ENCODE measurements at places on chromosomes 5 and 9. TPM values are rescaled to one million over a fixed set of nuclear protein-coding genes. Genes with fewer than 3 reads are reported as not detected.

DNA sequence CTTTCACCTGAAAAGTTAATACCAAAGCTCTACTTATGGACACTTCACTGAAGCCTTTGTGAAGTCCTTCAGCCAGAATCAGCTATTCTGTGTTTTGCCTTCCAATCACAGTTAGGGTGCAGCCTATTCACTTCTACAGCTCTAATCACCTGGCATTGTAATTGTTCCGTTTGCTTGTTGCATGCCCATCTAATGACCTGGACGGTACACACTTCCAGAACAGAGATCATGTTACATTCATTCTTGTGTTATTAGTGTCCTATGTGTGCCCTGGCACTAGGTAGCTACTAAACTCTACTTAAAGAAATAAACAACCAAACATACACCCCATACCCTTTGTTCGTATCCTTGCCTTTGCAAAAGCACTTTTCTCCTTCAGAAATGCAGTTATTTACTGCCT lies 1162.9 kb upstream of the WWC1 start:
- H3K4me1 ChIP-seq, result no peaks in the 10 kb centered on the region
- H3K27me3 ChIP-seq, result no peaks in the 10 kb centered on the region
- no peak overlapping the region for H3K4me3 ChIP-seq
- H3K27ac ChIP-seq, result no peak overlapping the region
- no peak for DNase-seq

DNA sequence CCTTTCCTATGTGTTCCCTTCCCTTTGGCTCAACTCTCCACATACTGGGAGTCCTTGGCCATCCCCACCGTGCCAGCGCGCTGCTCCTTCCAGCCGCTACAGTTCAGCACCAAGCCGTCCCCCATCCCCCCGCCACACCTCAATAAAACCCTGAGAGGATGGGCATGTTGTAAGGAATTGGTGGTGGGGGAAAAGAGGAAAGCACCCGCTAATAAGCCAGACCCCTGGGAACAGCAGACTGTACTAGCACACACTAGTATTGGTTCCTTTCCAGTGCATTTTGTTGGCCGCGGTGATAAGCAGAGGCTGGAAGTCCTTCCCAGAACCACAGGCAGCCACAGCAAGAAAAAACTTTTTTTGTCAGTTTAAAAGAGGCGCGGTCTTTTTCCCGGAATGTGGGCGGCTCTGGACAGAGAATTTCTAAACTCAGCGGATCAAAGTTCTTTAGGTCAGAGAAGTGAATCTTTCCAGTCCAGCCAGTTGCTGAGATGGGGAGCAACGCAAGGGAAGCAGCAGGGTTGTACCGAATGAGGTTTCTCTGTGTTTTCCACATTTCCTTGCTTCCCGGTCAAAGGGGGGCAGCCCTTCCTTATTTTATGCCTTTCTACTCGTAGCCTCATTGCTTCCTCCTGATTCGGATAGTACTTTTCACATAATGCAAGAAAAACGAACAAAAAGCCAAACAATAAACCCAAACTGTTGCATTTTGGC lies 2.1 kb downstream of the CHSY3 start:
- peak overlapping the region; percentile 59 for H3K4me3 ChIP-seq
- peaks cover 50% of the 10 kb centered on the region for H3K27me3 ChIP-seq
- DNase-seq, result no peak

DNA sequence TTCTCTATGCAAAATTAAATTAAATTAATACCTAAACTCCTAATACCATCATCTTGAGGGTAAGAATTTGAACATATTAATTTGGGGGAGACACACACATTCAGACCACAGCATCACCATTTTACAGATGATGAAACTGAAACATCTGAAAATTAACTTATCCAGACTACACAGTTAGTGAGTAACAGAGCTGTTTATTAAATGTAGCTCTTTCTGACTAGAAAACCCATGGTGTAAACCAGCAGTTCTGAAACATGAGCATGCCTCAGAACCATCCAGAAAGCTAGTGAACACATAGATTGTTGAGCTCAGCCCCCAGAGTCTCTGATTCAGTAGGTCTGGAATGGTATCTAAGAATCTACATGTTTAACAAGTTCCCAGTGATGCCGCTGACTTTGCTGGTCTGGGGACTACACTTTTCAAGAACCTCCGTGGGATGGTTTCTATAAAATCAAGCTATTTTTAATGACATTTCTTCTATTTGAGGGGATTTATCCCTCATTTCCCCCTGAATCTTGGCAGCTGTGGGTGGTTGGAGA lies 113.5 kb downstream of the RORB start:
- no peaks in the 10 kb centered on the region for H3K36me3 ChIP-seq
- no peaks in the 10 kb centered on the region for H3K4me1 ChIP-seq
- no peak overlapping the region for H3K27ac ChIP-seq
- no peak overlapping the region for H3K4me3 ChIP-seq

DNA sequence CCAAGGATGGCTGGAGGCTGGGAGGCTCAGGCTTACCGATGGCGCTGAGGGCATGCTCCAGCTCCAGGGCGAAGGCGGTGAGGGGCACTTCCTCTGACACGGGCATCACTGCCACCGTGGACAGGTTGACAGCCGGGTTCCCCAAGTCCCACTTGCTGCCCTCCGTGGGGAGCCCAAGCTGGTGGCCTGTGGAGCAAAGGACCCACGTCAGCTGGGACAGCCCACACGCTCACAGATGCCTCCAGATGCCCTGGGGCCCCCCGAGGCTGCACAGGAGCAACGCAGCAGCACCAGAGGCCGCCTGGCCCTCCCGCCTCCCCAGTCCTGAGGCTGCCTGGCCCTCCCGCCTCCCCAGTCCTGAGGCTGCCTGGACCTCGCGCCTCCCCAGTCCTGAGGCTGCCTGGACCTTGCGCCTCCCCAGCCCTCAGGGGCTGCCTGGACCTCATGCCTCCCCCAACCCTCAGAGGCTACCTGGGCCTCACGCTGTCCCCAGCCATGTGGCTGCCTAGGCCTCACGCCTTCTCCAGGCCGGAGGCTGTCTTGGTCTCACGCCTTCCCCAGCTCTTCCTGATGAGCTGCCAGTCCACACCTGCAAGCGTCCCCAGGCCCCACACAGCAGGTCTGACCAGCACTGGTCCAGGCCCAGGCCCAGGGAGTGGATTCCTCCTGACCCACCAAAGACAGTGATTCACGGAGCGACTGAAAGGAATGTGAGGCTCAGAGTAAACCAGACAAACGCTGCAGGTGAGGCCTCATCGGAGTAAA lies 25.6 kb upstream of the NSMF start:
- no peak for DNase-seq
- no peak overlapping the region for H3K27ac ChIP-seq
- no peaks in the 10 kb centered on the region for H3K36me3 ChIP-seq
- H3K4me3 ChIP-seq, result no peak overlapping the region
- H3K27me3 ChIP-seq, result no peaks in the 10 kb centered on the region
- H3K4me1 ChIP-seq, result no peaks in the 10 kb centered on the region

- H3K27ac ChIP-seq, result no peak overlapping the region
- no peaks in the 10 kb centered on the region for H3K36me3 ChIP-seq
- H3K4me3 ChIP-seq, result no peak overlapping the region
- H3K4me1 ChIP-seq, result no peaks in the 10 kb centered on the region
Measured at GRCh38 chr5:160833806-160834205, 18.2 kb downstream of the ATP10B start.

DNA sequence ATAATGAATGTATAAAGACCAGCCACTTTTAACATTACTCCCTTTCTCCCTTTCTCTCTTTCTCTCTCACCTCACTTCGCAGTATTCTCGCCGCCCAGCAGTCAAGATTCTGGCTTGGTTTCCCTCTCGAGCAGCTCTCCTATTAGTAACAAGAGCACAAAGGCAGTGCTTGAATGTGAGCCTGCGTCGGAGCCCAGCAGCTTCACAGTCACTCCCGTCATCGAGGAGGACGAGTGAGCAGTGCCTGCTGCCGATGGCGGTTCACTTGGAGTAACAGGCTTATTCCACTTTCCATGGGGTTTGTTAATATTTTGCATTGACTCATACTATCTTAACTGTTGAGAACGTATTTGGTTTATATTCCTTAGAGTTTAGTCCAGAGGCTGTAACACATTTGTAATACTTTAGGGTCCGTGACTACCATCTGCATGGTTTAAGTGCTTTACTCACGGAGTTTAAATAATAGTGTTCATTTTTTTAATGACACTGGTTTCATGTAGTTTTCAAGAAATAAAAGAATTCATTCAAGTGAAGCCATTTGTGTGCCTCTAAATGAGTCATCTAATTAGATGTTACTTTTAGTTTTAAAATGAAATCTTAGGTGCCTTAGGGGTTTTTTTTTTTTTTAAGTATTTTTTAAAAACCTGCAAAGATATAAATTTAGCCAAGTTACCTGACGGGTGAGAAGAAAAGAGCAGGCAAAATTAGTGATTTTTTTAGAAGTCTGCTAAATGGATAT lies 8.4 kb upstream of the DMRT3 start:
- peaks cover 2% of the 10 kb centered on the region for H3K36me3 ChIP-seq
- H3K4me1 ChIP-seq, result peaks cover 12% of the 10 kb centered on the region
- H3K27me3 ChIP-seq, result peaks cover 89% of the 10 kb centered on the region
- no peak overlapping the region for H3K4me3 ChIP-seq
- no peak overlapping the region for H3K27ac ChIP-seq

GPSM1 gene
- 9.1 TPM for total RNA-seq

GABBR2 gene
- not detected for total RNA-seq

Measured in activated naive CD8-positive, alpha-beta T cell treated with anti-CD3 and anti-CD28 coated beads for 36 hours (primary cell).